Left lung (tissue), 14 donors: ENCODE measurements at places on chromosomes 11 and 22. TPM values are rescaled to one million over a fixed set of nuclear protein-coding genes. Genes with fewer than 3 reads are reported as not detected.
A peak's percentile ranks its signal among the peaks of the same experiment; 100 is the strongest.

GRCh38 chr11:25183411-25183810 is 686.6 kb downstream of the LUZP2 start:
- no peak for DNase-seq

- DNase-seq: no peak
These were observed 33.3 kb upstream of the NNMT start for GRCh38 chr11:114262681-114263512.

Gene OR5P2
- polyA plus RNA-seq: not detected

- no peak for DNase-seq
These were observed 509.0 kb downstream of the BUD13 start for GRCh38 chr11:116263770-116264169.

Gene TSSK2
- polyA plus RNA-seq: not detected

DNA sequence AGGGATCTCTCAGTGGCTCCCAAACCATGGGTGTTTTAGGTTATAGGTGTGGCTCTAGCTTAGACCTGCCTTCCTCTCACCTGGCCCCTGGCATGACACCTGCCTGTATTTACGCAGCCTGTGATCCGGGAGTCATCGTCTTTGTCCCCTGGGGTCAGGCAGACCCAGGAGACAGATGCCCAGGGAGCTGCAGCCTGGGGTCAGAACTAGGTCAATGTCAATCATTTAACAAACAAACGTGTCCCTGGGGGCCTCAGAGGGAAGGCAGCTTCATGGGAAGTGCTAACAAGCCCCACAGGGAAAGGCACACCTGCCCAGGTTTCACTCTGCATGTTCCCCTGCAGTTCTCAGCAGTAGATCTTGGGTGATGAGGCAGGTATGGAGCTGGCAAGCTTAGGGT is 12.0 kb downstream of the BACE1-AS start:
- no peak for DNase-seq

DNA sequence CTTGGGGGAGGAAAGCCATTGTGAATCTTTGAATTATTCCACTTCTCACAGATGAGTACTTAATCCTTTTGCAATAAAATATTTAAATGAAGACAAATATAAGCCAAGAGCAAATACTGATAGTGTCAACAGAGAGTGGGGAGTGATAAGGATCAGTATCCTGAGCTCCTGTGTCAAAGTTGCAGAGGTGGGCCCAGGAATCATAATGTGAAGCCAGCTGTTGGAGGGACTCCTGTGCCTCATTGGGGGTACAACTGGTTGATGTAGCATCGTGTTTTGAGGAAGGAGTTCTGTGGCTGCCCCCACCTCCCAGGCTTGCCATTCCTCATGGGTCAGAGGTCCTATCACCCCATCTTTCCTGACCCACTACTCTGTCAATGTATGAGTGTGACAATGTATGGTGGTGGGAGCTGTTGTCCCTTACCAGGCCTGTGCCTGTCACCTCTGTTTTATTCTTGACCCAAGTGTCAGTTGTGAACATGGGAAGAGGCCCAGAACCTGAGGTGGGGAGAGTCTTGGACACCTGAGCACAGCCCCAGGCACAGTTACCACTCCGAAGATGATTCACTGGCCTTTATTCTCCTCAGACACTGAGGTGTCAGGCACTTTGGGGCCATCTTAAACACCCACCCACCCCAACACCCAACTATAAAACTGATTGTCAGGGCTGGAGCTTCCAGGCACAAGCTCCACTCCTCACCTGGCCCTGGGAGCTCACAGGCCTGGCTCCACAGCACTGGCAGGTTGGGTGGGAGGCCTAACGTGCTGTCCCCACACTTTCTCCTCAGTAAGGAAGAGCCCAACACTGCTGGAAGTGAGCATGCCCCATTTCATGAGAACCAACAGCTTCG is 38.4 kb downstream of the KCNQ1OT1 start:
- no peak for DNase-seq

DNA sequence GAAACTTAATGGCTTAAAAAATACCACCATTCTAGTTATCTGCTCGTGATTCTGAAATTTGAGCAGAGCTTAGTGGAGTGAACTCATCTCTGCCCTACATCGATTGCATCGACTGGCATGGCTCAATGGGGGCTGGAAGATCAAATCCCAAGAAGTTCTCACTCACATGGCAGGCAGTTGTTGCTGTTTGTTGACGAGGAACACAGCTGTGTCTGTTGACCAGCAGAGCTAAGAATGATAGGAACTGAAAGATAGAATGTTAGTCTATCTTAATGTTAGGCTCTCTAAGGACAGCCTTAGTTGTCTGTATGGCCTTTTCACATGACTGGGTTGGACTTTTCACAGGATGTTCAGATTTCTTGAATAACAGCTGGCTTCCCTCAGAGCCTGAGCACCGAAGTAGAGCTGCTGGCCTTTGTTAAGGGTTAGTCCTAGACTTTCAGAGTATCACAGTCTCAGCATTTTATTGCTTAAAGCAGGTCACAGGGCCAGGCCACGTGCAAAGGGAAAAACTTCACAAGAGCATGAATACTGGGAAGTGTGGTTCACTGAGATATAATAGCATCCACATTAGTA is 31.6 kb upstream of the IZUMO1R start:
- no peak for DNase-seq

DNA sequence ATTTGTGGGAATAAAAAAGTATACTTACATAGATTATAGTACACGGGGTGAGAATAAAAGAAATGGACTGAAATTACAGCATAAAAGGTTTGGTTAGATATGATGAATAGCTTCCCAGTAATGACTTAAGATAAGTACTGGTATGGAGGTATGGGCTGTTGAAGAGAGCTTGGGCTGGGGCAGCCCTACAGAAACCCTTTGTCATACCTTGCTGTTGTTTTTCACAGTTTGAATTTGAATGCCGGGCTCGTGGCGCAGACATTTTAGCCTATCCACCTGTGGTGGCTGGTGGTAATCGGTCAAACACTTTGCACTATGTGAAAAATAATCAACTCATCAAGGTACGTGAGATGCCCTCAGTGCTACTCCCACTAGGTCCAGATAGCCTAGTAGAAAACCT is 42.3 kb upstream of the RBX1 start:
- DNase-seq: no peak

DNA sequence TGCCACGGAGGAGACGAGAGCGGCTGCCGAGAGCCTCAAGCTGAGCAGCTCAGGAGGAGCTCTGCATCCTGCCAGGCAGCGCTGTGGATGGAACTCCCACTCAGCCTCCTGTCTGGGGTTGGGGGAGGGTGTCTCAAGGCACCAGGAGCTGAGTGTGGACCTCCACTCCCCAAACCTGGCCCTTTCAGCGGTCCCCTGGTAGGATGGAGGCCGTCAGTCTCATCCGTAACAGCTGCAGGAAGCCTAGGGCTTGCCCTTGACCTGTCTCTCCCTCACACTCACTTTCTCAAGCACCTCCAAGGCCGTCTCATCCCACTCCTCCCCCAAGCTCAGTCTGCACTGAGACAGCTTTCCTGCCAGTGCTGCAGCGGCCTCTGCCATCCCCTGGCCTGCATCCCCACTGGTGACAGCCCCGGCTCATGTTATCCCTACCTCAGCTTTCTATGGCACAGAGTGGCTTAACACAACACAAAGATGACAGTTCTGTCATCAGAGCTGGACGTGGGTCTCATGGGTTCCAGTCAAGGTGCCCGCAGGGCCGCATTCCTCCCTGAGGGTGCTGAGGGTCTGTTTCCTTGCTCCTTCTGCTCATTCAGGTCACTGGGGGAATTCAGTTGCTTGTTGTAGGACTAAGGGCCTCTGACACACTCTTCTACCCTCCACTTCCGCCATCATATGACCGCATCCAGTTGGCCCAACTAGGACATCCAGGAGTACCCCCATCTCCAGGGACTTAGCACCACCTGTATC is 341.9 kb upstream of the B3GAT1 start:
- DNase-seq: no peak

DNA sequence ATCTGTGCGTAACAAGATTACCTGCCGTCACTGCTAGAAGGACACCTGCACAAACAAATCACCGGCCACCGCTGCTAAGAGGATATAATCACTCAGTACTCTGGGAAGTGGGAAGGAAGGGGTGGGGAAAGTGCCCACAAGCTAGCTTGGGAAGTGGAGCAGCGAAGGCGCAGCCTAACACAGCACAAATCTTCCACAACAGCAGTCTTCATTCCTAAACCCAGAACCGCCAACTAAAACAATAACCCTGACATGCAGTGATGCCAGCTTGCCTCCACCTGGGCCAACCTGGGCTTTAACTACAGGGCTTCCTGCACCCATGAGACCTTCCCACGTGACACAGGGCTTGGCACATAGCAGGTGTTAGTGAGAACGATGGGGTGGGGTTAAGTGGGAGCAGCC is 5.1 kb downstream of the DGCR2 start:
- DNase-seq: no peak

DNA sequence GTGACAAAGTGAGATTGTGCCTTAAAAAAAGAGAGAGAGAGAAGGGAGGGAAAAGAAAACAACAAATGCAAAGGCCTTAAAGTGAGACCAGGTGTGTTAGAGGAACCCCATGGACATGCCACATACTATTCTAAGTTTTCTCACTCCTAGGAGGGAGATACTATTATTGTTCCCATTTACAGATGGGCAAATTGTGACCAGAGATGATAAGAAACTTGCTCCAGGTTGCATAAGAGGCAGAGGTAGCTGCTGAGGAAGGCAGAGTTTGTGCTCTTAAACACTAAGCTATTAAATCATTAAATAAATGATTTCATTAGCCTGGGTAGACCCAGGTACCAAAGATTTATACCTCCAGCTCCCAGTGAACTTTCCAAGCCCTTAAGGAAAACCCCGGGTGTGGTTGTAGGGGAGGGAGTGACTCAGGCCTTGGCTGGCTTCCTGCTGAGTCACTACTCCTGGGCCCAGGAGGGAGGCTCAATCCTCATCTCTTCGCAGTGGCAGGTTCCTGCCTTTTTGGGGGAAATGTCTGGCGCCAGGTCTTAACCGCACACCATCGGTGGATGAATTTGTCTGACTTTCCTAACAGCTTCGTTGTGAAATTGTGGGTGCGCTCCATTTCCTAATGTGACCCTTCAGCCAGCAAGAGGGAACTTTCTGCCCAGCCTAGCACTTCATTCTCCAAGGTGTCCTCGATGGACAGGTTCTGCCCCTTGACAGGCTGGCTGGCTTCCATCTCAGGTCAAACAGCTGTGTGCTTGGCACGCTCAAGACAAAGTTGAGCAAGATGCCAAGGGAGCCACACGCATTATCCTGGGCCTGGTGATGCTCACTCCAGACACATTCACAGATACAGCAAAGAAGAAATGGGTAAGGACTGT is 33.4 kb upstream of the PTPRJ start:
- peak; percentile 47 for DNase-seq

Gene TMEM86A
- 4.1 TPM for polyA plus RNA-seq

Gene KRTAP5-2
- polyA plus RNA-seq: not detected

Gene RCOR2
- polyA plus RNA-seq: 14.4 TPM

Gene ZNF280B
- polyA plus RNA-seq: 4.1 TPM

- no peak for DNase-seq
These were observed 284.7 kb downstream of the MIAT start for GRCh38 chr22:26941896-26942636.
